Activated naive CD8-positive, alpha-beta T cell treated with anti-CD3 and anti-CD28 coated beads, Interleukin-2, amount 10 ng/mL, durations not matched to agents 7 days and 5 days (primary cell): ENCODE measurements at places on chromosomes 2 and 18. TPM values are rescaled to one million over a fixed set of nuclear protein-coding genes. Genes with fewer than 3 reads are reported as not detected.

Gene CFAP53
- total RNA-seq = 0.68 TPM

- peaks cover 2% of the 10 kb centered on the region for H3K27me3 ChIP-seq
- no peaks in the 10 kb centered on the region for H3K4me1 ChIP-seq
- no peak overlapping the region for H3K4me3 ChIP-seq
Observed at GRCh38 chr18:62663731-62664336, 51.5 kb upstream of the PHLPP1 start.

- no peak overlapping the region for H3K4me3 ChIP-seq
- no peaks in the 10 kb centered on the region for H3K27me3 ChIP-seq
Observed at GRCh38 chr2:15517793-15518192, 43.3 kb downstream of the NBAS start.

Gene SPAG16
- 10.9 TPM for total RNA-seq

Gene ELP2
- total RNA-seq = 87.4 TPM

Gene ALPG
- total RNA-seq = not detected
